H9 (cell line): ENCODE measurements at places on chromosomes 3 and 15.
A peak's percentile ranks its signal among the peaks of the same experiment; 100 is the strongest.

DNA sequence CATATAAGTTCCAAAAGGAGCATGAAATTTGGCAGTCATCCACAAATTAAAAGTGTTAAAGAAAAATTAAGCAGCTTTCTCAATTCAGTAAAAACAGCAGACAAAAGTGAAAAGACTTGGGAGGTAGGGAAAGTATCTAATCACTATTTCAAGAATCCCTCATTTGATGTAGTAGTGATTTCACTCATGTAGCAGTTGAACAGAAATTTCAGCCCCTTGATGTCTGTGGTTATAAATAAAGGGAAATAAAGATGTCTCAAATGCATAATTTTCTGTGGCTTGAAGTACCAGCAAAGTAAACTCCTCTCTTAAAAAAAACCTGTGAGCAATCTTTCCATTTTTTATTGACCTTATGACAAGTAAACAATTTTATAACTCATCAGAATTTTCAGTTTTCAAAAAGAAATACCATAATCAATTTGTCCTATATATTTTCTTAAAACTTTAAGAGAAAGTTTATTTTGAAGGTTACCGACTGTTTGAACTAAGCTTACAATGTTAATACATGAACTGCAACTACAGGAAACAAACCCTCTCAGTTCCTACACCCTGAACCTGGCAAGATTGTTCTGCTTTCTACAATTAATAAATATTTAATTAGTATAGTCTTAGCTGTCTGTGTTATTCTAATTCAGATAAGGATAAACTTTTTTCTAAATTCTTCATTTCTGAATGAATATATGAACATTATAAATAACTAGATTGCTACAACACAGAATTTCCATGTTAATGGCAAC, 94.2 kb downstream of the CBLB start:
- no peaks in the 10 kb centered on the region for H3K36me3 ChIP-seq
- H3K4me3 ChIP-seq = no peak overlapping the region

GRCh38 chr3:143634427-143634826, 213.8 kb downstream of the SLC9A9 start:
- no peak overlapping the region for H3K4me3 ChIP-seq
- no peak overlapping the region for H3K27ac ChIP-seq
- no peak for DNase-seq
- no peaks in the 10 kb centered on the region for H3K4me1 ChIP-seq
- no peaks in the 10 kb centered on the region for H3K27me3 ChIP-seq
- H3K36me3 ChIP-seq = no peaks in the 10 kb centered on the region

GRCh38 chr3:156702367-156702766, 28.0 kb downstream of the TIPARP start:
- H3K4me3 ChIP-seq = no peak overlapping the region
- DNase-seq = no peak
- no peak overlapping the region for H3K27ac ChIP-seq
- peaks cover 32% of the 10 kb centered on the region for H3K36me3 ChIP-seq
- H3K4me1 ChIP-seq = no peaks in the 10 kb centered on the region

- H3K4me3 ChIP-seq = no peak overlapping the region
- no peak overlapping the region for H3K27ac ChIP-seq
- H3K36me3 ChIP-seq = no peaks in the 10 kb centered on the region
- no peaks in the 10 kb centered on the region for H3K27me3 ChIP-seq
- DNase-seq = no peak
Measured at GRCh38 chr3:172101107-172101506, 61.7 kb downstream of the FNDC3B start.

GRCh38 chr15:31391687-31392671, 65.3 kb downstream of the KLF13 start:
- DNase-seq = peak; percentile 66
- peaks cover 12% of the 10 kb centered on the region for H3K36me3 ChIP-seq
- H3K27me3 ChIP-seq = peaks cover 2% of the 10 kb centered on the region; the same call in 1 of the 2 replicates
- H3K27ac ChIP-seq = no peak overlapping the region
- H3K4me3 ChIP-seq = peak overlapping the region; percentile 91

DNA sequence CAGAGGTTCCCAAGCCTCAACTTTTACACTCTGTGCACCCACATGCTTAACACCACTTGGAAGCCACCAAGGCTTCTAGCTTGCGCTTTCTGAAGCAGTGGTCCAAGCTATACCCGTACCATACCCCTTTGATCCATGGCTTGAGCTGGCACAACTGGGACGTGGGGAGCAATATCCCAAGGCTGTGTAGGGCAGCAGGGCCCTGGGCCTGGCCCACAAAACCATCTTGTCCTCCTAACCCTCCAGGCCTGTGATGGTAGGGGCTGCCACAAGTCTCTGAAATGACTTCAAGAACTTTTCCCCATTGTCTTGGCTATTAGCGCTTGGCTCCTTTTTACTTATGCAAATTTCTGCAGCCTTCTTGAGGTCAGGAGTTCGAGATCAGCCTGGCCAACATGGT, 16.0 kb upstream of the PSMA4 start:
- H3K27me3 ChIP-seq = no peaks in the 10 kb centered on the region
- H3K4me3 ChIP-seq = no peak overlapping the region
- DNase-seq = no peak
- no peaks in the 10 kb centered on the region for H3K4me1 ChIP-seq

GRCh38 chr3:184350618-184351017, 10.8 kb downstream of the CLCN2 start:
- H3K36me3 ChIP-seq = peaks cover 15% of the 10 kb centered on the region; the same call in 2 of the 3 replicates
- no peak overlapping the region for H3K4me3 ChIP-seq
- H3K4me1 ChIP-seq = no peaks in the 10 kb centered on the region
- no peaks in the 10 kb centered on the region for H3K27me3 ChIP-seq
- DNase-seq = no peak

DNA sequence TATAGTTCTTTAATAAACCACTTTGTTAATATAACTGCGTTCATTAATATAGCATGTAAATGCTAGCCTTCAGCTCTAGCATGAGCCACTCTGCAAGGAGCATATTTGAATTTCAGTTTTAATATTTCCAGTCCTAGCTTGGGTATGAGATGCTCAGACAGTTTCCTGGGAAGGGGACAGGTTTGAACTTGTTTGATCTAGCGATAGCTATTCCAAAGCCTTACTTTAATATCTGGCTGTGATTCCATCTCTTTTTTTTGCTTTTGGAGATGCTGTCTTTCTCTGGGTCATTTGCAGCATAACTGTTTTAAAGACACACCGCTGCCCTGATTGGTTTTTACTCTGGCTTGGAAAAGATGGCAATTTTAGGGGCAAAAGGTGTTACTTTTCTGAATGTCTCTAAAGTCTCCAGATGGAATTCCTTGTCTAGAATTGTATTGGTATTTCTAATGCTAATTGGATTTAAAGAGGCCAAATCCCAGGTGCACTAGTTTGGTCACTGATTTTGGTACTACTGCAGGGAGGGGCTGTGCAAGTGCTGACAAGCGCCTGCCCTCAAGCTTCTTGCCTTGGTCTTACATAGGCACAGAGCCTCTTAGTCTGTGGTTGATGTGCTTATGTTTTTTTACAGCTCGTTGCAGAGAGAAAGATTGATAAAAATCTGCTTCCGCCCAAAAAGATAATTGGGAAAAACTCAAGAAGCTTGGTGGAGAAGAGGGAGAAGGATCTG, 2.8 kb downstream of the NISCH start:
- DNase-seq = no peak
- H3K4me3 ChIP-seq = no peak overlapping the region; the same call in 2 of the 3 replicates
- H3K36me3 ChIP-seq = peaks cover 56% of the 10 kb centered on the region
- no peaks in the 10 kb centered on the region for H3K27me3 ChIP-seq
- H3K4me1 ChIP-seq = no peaks in the 10 kb centered on the region; the same call in 1 of the 2 replicates

GRCh38 chr15:80948651-80949292, 40.8 kb downstream of the MESD start:
- H3K27ac ChIP-seq = no peak overlapping the region
- H3K36me3 ChIP-seq = peaks cover 28% of the 10 kb centered on the region
- no peak for DNase-seq
- no peak overlapping the region for H3K4me3 ChIP-seq
- H3K27me3 ChIP-seq = no peaks in the 10 kb centered on the region

GRCh38 chr3:112858410-112859069, 11.9 kb upstream of the CD200R1L start:
- H3K36me3 ChIP-seq = peaks cover 17% of the 10 kb centered on the region
- H3K4me3 ChIP-seq = no peak overlapping the region
- no peak overlapping the region for H3K27ac ChIP-seq
- no peaks in the 10 kb centered on the region for H3K4me1 ChIP-seq

DNA sequence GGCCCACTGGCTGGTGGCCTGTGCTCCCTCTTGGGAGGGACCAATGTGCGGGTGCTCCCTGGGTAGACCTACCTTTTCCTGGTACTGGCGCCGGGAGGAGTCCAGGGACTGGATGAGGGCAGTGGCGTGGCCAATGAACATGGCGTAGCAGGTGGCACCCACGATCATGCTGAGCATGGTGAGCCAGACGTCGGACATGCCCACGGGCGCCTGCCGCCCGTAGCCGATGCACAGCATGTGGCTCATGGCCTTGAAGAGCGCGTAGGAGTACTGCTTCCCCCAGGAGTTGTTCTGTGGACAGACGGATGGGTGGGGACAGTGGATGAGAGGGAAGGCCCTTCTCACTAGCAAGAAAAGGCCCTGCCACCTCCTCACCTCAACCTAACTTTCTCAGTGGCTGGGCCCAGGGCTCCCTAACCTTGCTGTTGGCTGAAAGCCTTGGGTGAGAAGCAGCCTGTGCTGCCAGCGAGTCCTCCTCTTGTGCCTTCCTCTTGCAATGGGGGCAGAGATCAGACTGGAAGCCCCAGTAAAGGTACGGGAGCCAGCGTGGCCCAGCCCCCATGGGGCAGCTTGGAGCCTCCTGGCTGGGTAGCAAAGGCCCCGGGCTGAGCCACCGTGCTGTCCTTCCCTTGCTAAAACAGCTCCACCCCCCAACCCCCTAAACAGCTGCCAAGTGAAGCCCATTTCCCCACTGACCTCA, 39.1 kb downstream of the HCN4 start:
- H3K27ac ChIP-seq = no peak overlapping the region
- H3K4me3 ChIP-seq = no peak overlapping the region
- no peaks in the 10 kb centered on the region for H3K27me3 ChIP-seq
- H3K4me1 ChIP-seq = no peaks in the 10 kb centered on the region

DNA sequence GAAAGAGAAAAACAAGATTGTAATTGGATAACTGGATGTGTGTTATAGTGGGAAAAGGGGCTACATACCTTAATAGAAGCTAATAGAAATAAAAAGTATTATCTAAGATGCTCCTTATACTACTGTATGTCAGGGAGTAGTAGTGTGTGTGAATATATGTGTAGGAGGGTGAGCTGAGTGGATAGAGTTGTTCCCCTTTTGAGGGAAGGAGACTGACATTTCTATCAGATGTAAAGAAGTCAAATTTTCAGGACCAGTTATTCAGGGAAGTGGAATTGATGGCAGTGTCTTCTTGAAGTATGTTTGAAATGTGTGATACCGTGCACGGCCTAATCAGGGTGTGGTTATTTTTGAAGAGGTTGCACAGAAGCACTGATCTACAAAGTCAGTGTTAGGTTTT, 49.1 kb downstream of the PCOLCE2 start:
- no peak overlapping the region for H3K4me3 ChIP-seq
- no peak overlapping the region for H3K27ac ChIP-seq
- no peak for DNase-seq
- no peaks in the 10 kb centered on the region for H3K27me3 ChIP-seq

- H3K36me3 ChIP-seq = peaks cover 7% of the 10 kb centered on the region; the same call in 1 of the 2 replicates
- H3K27ac ChIP-seq = no peak overlapping the region
- H3K4me3 ChIP-seq = no peak overlapping the region
Measured at GRCh38 chr3:15384510-15385237, 42.7 kb downstream of the METTL6 start.

GRCh38 chr15:79222808-79223207, 59.7 kb upstream of the ANKRD34C start:
- H3K27ac ChIP-seq = no peak overlapping the region
- H3K27me3 ChIP-seq = no peaks in the 10 kb centered on the region
- H3K36me3 ChIP-seq = no peaks in the 10 kb centered on the region
- no peak for DNase-seq
- no peak overlapping the region for H3K4me3 ChIP-seq

DNA sequence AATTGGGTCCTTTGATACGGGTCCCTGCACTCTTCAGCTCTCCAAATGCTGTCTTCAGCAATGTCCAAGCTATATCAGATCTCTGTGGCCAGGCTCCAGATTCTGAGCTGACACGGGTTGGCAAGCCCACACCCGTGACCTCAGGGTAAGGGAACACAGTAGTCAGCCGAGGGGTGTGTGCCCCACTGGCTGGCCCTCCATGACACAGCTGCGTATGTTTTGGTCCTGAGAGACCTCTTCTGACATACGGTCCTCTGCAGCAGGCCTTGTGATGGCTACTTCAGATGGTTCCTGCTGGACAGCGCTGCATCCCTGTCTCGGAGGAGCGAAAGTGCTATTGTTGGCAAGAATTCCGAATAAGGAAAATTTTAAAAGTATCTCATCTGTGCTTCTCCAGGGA, 85.2 kb upstream of the ADAMTS17 start:
- no peak overlapping the region for H3K27ac ChIP-seq
- H3K36me3 ChIP-seq = peaks cover 16% of the 10 kb centered on the region
- H3K4me3 ChIP-seq = no peak overlapping the region
- no peaks in the 10 kb centered on the region for H3K27me3 ChIP-seq
- no peaks in the 10 kb centered on the region for H3K4me1 ChIP-seq

DNA sequence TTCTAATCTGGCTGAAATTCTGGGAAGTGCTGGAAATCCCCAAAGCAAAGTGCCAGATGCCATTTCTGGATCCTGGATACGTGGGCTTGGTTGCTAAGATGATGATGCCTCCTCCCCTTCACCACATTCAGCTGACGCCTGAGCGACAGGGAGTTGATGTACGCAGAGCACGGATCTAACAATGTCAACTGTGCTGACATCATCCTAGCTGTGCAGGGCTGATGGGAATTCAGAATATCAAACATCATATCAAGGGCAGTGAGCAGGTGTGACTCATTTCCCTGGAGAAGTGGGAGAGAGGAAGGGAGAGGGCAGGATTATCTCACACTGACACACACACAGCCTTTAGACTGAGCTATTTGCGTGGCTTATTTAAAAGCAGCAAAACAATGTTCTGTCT, 92.6 kb upstream of the ZBTB20 start:
- H3K4me1 ChIP-seq = no peaks in the 10 kb centered on the region
- no peaks in the 10 kb centered on the region for H3K27me3 ChIP-seq
- no peaks in the 10 kb centered on the region for H3K36me3 ChIP-seq
- no peak for DNase-seq
- no peak overlapping the region for H3K27ac ChIP-seq

DNA sequence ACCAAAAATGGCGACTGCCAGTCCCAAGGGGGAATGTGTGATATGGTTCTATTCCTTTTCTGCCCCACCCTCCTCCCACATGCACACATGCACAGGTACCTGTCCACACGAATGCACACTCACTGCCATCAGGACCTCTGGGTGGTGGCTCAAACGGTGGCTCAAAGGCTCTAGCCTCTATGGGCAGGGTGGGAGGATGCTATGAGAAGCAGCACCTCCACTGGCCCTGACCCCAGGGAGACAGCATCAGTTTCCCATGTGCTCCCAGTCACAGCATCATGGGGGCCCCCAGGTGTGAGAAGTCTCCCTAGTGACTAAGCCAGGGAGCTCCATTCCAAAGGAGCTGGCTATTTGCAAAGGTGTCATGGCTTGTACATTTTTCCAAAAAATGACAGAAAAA, 15.9 kb downstream of the SEMA3G start:
- H3K36me3 ChIP-seq = no peaks in the 10 kb centered on the region
- DNase-seq = no peak
- H3K27me3 ChIP-seq = no peaks in the 10 kb centered on the region
- H3K4me1 ChIP-seq = no peaks in the 10 kb centered on the region
